ENCODE measurements at places on chromosomes 6 and 20.

GRCh38 chr20:62617711-62618483 is 24.4 kb upstream of the SLCO4A1 start:
- peak; percentile 94 for DNase-seq

GRCh38 chr20:40635971-40636370 is 53.1 kb downstream of the MAFB start:
- no peak for DNase-seq

- no peak for DNase-seq
These were observed 62.2 kb upstream of the SUPT3H start for GRCh38 chr6:45439861-45440388.

GRCh38 chr6:53892707-53893106 is 97.9 kb downstream of the LRRC1 start:
- DNase-seq, result no peak

- no peak for DNase-seq
These were observed 9.6 kb upstream of the PLG start for GRCh38 chr6:160692369-160692959.

DNA sequence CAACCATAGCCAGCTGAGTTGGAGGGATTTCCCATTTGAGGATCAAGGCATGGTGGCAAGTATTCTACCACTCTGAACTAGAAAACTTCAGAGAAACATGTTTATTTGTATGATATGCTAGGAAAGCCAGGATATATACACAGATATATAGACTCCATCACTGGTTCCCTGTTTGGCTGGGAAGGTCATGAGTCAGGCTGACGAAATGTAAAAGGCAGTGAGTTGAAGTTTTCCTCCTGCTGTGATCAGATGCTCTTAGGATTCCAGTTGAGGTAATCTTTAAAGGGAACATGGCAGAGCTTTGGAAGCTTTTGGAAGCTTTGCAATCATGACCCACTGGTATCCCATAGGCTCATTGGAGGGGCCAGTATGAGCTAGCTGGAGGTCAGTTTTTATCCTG is 1369.1 kb downstream of the EPHA7 start:
- DNase-seq, result no peak

GRCh38 chr6:143063631-143064030 is 2.9 kb downstream of the AIG1 start:
- DNase-seq, result no peak

DNA sequence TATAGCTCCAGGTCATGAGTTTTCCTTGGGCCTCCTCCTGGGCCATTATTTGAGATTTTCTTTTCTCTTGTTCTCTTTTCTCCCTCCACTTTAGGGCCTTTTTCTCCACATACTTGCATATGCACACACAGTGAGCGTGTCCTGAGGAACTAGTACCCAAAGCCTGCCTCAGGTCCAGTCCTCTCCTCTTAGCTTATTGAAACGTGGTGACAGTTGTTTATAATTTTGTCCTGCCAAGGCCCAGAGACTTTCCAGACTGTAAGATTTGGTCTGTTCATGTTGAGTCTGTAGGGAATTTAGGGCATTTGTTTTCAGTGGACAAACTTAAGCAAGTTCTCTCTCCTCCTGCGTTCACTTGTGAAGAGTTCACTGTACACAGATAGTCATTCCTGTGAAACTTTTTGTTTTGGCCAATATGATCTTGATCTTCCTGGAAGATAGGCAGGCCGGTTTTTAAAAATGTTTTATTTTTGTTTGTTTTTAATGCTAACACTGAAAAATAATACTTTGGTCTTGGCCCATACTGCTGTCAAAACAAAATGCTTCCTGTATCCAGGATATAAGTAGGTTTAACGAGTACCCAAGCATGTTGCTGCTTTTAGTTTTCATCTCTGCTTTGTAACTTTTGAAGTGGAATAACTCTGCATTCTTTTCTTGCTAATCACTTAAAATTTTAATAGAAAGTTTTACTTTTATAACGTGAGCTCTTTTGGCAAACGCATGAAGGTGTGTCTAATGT is 20.7 kb downstream of the LRRC1 start:
- no peak for DNase-seq

DNA sequence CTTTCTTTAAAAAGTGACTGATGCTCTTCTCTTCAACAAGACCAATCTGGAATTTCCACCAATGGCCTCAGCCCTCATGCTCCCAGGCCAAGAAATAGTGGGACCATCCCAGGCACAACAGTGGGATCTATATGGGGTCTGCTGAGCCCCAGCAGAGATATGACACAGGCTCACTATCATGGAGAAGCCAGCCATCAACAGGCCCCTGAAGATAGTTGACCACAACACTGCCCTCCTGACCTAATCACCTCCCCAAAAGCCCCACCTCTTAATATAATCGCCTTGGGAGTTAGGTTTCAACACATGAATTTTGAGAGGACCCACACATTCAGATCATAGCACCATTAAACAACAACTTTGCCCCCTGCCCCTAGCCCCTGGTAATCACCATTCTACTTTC is 16.8 kb upstream of the MCM3 start:
- no peak for DNase-seq

- no peak for DNase-seq
These were observed 98.9 kb downstream of the KIF16B start for GRCh38 chr20:16474363-16474762.

DNA sequence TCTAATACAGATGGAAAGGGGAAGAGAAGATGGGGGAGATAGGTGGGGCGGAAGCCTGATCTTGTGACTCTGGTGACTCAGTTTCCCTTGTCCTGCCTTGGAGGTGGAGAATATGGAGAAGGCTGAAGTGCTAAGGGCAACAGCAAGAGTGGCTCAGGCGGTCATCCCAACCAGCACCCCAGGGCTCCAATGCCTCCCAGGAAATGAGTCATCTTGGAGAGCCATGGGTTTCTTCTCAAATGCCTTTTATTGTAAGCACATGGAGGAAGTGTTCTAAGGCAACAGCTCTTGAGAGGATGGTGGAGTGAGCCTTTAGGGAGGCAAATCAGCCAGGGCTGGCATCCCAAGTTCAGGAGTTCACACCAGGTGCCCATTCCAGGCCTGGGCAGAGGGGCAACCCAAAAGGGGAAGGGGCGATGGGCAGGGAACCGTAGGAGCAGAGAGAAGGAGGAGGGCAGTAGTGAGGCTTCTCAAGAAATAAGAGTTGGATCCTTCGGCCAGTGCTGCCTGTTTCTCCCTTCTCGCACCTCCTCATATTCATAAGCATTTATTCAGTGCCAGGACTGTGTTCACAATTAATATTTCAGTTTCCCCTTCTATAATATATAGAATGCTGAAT is 13.2 kb upstream of the AHCY start:
- DNase-seq, result no peak

DNA sequence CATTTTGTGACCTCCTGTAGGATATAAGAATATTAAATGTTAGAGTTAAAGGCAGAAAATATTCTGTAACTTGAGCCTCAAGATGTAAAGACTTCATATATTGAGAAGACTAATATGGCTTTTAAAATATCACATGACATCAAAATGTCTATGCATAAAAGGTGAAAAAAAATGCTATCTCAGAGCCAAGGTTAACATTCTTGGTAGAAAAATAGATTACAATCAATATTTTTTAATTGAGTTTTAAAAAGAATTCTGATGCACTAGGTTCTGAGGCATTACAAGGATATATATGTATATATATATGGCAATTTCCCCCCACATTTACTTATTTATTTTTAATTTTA is 46.2 kb upstream of the RAB23 start:
- DNase-seq, result no peak

DNA sequence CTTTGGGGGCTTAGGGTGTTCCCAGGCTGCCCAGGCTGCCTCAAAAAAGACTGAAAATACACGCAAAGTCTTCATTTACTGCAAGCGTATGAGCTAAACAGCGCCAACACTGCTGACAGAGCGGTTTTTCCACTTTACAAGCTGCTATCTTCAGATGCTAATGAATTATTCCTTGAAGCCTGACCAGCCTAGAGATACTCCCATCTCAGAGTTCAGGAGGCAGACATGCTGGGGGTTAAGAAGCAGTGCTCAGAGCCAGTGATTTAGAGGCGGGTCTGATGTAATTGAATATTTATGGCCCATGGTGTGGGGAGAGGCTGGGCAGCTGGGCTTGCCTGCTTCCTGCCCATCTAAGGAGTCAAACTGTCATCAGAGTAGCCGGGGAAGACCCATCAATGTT is 241.4 kb downstream of the SLC24A3 start:
- no peak for DNase-seq

GRCh38 chr6:136427378-136427717 is 122.9 kb downstream of the MAP7 start:
- DNase-seq, result no peak

DNA sequence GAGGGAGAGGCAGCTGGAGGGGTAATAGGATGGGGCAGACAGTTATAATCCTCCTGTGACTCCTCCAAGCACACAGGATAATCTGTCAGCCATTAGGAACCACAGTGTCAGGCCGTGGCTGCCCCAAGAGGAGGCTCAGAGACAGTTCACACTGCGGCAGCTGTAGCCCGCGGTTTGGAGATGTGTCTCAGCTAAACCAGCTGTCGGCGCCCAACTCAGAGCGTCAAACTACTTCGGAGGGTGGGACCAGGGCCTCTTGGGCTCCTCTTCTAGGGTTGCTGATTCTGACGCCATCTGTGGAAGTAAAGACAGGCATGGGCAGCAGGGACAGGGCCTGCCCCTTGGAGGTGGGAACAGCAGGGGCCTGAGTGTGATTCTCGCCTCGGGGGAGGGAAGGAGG is 309.8 kb downstream of the CDC5L start:
- DNase-seq, result no peak

GRCh38 chr20:61370841-61371303 is 118.8 kb downstream of the CDH4 start:
- no peak for DNase-seq
